ENCODE measurements at places on chromosomes 4 and X. TPM values are rescaled to one million over a fixed set of nuclear protein-coding genes. Genes with fewer than 3 reads are reported as not detected.
A peak's percentile ranks its signal among the peaks of the same experiment; 100 is the strongest.

The PHOX2B gene
- total RNA-seq, result not detected

The DMP1 gene
- total RNA-seq, result 0.16 TPM

DNA sequence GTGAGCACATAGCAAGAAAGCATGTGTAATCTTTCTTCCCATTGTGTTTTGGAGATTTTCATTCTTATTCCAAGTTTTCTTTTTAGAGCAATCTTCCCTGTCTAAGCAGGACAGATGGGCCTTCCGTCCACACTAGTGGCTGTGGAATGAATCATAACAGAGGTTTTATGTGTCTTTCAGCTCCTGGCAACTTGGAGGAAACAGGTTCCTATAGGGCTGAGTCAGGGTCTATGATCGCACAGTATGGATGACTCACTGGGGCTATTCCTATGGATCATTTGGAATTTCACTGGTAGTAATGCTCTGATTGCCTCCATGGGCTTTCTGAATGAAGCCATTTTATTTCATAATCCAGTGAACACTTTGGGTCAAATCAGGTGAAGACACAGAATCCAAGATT lies 51.8 kb upstream of the CBLL2 start:
- DNase-seq, result no peak

DNA sequence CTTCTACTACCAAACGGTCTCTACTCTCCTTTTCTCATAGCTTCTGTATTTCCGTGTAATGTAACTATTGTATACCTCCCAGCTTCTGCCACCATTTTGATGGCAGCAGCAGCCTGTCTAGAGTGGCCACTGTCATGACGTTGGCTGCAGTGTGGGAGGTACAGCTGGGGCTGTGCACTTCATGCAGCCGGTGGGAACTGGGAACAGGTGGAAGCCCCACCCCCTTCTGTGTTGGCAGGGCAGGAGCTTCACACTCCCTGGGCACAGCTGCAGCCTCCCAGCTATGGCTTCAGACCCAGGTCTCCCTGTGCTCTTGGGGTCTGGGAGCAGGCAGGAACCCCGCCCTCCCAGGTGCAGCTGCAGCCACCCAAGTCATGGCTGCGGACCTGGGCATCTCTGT lies 49.8 kb upstream of the SEC24B start:
- DNase-seq, result no peak

GRCh38 chrX:52979568-52979967 lies 21.2 kb upstream of the FAM156A start:
- DNase-seq, result no peak

The MAGEB4 gene
- not detected for total RNA-seq

DNA sequence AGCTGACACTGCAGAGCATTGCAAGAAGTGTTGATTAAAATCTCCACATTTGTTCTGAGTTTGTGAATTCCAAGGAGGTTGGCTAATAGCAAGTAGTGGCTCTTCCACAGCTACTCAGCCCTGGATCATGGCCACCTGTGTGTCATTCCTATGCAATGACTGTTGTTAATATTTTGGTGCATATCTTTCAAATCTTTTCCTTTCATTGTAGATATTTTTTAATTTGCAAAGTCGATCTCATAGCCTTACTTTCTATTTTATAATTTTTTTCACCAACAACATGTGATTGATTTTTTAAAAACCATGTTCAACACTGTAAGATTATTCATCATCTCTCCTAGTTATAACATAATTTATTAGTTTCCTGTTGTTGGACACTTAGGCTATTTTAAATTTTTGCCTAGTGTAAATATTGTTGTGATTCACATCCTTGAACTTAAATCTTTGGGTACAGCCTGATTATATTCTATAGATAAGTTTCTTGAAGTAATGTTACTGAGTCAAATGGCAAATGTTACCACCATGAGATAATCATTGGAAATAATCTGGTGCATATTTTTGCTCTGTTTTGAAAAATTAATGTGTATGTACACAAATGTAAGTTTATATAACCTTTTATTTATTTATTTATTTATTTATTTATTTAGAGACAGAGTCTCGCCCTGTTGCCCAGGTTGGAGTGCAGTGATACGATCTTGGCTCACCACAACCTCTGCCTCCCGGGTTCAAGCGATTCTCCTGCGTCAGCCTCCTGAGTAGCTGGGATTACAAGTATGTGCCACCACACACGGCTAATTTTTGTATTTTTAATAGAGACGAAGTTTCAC lies 17.1 kb upstream of the ARHGAP10 start:
- peak; percentile 79 for DNase-seq

The WFS1 gene
- 66.1 TPM for total RNA-seq

The USP26 gene
- total RNA-seq, result not detected

DNA sequence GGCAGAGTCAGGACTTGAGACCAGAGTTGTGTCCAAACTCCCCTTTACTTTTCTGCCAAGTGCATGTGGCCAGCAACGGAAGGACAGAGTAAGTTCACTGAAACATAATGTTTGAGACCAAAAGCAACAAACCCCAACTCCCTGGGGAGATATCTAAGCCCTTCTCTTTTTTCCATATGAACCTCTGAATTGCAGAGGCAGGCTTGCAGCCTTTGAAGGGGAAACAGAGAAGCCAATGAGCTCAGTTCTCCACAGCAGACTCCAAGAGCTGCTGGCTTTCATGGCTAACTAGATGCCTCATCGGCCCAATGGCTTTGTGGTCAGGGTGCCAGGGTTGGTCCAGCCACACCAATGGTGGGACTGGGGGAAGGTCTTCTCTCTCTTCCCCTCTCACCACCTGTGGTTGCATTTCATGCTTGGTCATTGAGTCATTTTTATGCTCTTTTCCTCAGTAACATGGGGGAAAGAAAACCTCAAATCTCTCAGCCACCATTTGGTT lies 34.0 kb downstream of the STARD8 start:
- DNase-seq, result no peak
